SIG-M5 (cell line): ENCODE measurements at places on chromosomes 2 and 18.

GRCh38 chr18:11259469-11260150 is 110.2 kb upstream of the PIEZO2 start:
- DNase-seq: no peak

- DNase-seq: no peak
Measured at GRCh38 chr18:6921571-6921970, 192.1 kb downstream of the ARHGAP28 start.

DNA sequence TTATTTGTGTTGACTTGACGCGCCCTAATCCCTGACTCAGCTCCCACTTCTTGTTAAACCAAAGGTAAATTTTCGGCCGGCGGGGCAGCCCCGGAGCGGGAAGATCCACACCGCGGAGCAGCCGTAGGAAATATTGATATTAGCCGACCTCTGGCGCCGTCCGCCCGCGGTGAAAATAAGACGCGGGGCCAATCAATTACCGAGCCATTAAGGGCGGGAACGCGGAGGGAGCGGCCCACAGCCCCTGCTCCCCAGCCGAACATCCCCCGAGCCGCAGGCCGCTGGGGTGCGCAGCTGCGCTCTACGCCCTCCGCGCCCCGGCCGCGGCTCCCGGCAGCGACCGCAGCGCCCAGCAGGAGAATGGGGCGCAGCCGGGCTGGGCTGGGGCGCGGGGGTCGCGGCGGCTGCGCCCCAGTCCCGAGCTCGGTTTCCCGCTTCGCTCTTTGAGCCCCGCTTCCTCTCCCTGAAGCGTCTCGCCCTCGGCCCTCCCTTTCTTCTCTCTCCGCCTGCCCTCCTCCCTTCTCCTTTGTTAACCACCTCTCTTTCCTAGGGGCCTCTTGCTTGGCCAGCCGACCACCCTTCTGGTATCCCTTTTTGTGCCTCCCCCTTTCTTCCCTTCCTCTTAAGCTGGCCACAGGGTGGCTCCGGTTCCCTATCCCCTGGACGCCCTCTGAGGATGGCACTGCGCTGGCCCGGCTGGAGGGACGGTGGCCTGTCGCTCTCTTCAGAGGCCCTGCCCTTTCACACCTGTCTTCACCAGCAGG is 40.9 kb downstream of the CELF4 start:
- no peak for DNase-seq

DNA sequence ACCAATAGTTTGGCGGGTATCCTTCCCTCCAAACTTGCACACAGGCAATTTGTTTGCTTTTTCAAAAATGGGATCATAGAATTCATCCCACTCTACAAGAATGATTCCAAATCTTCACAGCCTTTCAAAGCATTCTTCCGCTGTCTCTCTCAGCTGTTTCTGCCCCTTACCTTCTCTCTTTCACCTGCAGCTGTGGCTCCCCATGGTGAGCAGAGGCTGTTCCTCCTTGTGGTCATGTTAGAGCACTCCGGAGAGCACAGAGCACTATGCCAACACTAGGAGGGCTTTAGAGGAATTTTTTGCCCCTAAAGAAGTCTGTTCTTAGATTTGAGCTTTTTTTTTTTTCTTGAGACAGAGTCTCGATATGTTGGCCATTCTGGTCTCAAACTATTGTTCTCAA is 30.4 kb downstream of the MTHFD2 start:
- DNase-seq: no peak

DNA sequence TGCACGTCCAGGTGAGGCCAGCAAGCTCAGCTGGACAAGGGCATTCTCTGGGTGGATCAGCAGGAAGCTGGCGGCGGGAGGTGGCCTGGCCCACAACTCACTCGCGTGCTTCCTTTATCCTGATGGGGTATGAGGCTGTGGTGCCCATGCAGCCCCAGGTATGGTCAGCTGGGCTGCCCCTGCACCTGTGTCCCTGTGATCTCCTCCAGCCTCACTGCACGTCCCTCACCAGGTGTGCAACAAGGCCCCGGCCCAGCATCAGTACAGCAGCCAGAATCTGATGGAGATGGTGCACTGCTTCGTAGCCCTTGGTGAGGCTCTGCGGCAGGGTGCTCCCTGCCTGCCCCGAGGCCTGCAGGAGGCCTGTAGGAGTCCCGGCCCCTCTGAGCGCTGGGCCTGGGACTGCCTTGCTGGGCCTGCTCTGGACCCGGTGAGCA is 17.6 kb downstream of the MROH2A start:
- no peak for DNase-seq

- no peak for DNase-seq
Measured at GRCh38 chr2:233410196-233410760, 56.0 kb downstream of the DGKD start.

GRCh38 chr2:165456027-165456426 is 13.5 kb upstream of the CSRNP3 start:
- no peak for DNase-seq

GRCh38 chr2:203242518-203242917 is 3.7 kb downstream of the CYP20A1 start:
- no peak for DNase-seq

DNA sequence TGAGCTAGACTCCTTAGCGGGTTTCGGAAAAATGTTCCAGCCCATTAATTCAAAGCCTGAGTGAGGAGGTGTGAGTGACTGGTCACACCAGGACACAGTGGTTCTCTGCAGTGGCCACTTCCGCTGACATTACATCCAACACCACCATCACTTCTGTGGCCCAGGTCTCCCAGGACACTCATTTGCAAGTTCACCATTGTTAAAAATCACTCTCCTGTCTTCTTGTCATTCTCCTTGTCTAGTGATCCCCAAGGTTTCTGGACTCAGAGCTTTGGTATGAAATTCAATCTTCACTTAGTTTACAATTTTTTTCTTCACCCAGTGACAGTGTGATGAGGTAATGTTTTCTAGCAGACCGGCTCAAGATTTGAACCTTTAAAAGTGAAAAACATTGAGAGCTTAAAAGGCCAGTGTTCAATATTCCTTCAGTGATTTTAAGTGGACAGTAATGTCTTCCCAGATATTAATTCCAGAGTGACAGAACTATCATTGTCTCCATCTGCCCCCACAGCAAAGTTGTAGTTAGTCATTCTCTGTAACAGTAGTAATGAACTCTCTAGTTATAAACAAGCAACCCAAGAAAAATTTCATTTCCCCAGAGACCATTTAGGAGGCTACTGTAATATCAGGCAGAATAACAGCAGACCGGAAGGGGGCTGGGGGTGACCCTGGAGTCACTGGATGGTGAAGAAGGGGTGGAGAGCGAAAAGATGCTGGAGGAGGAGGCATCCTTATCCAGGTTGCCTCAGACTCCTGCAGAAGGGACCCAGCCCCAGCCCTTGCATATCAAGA is 164.9 kb downstream of the GFPT1 start:
- no peak for DNase-seq

- DNase-seq: no peak
Measured at GRCh38 chr2:217614096-217614495, 388.7 kb downstream of the TNS1 start.

DNA sequence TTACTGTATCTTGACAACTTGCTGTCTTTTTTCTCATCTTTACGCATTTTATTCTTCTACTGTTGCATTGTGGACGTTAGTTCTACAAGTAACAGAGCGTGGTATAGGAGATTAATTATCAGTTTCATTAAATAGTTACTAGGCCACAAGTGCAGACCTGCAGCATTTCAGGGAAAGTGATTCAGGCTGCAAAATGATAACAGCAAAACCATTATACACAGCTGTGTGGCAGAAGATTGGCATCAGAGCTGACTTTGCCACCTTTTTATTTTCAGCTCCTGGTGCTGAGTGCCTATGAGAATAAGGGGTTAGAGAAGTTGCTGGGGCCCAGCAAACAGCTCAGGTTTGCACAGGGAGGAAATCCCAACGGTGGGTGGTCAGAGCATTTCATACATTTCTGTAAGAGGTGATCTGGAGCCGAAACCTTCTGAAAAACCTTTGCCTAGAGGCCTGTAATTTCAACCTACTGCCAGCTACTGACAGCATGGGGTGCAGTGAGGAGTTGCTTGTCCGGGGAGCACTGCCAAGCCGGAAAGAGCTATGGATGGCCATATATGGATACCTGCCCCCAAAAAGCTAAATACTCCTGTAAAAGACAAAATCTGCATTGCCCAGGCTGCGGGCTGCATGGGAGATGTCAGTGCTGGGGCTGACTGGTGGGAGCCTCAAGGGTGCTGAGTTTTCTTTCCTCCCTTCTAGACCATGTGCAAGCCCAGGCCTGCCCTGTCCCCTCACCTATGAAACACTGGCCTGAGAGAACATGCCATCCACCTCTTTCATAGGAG is 2.7 kb upstream of the CCBE1 start:
- no peak for DNase-seq

- DNase-seq: no peak
Measured at GRCh38 chr18:59606193-59607077, 90.8 kb downstream of the CCBE1 start.

DNA sequence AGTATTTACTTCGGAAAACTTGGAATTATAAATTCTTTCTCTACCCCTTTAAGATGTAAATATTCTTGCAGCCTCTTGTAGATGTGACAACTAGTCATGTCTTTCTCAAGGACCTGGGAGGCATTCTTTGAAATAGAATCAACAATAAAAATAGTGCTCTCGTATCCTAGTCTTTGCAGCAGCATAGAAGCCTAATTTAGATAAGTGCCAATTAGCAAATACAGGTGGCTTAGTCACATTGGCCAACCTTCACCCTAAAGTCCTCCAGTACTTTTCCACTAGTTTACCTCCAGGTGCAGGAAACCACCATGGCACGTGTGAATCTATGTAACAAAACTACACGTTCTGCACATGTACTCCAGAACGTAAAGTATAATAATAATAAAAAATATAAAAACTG is 3.5 kb upstream of the ZSWIM2 start:
- DNase-seq: no peak

DNA sequence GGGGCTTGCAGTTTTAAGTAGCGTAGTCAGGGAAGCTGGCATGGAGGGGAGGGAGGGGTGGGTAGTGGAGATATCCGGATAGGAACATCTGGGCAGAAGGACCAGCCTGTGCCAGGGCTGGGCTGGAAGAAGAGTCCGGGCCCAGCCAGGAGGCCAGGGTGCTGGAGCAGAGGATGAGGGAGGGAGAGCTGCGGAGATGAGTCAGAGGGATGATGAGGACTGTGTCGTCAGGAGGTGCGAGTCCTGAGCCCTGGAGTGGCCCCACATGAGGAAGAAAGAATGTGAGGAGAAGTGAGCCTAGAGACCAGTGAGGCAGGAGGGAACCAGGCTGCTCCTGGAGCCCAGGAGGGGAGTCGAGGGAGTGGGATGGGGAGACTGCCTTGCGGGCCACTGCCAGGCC is 82.4 kb downstream of the CTIF start:
- DNase-seq: no peak

DNA sequence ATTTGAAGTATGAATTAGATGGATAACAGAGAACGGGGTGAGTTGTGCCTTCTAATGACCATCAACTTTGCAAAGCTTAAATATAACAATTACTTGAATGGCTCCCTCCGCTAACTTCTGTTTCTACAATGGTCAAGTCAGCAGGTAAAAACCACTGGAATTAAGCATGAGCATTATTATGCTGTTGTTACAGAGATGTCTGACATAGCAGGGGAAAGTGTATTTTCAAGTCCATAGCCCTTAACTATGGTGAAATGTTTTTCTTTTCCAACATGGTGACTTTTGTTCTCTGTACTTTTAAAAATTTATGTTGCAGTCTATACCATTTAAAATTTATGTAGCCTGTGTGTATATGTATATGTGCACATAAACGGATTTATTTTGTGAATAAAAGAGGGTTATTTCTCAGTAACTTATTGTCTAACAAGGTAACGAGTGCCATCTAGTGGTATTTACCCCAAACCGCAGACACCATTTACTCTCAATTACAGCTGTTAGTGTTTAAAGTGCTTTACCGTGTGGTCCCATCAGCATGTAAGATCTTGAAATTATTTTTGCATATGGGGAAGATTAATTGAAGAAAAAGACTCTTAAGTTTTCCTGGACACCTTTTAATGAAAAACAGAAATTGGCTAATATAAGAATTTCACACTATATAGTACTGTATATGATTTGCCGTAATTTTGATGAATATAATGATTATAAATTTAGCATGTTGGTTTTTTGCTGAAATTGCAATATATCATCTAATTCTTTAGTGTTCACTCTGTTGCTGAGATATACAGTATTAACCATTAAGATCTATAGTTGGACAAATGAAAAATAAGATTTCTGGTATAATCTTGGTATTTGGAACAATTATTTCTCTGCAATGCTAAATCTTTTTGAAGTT is 78.2 kb downstream of the UBE2E3 start:
- no peak for DNase-seq

- no peak for DNase-seq
Measured at GRCh38 chr2:26685989-26686839, 6.3 kb upstream of the KCNK3 start.

DNA sequence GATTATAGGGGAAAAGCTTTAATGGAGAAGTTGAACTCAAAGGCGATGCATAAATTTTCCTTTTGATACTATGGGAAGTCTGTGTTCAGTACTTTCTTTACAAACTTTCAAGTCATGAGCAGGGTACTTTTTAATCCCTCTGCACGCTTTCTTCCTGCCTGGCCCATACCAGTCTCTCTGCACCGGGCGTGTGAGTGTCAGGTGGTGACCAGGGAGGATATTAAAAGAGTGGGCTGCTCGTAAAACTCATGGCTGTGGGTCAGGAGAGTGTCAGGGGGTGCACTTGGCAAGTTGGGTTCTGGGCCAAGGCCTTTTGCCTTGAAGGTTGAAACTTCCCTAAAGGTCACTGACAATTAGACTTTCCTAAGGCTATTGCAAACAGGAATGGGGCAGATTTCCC is 367.8 kb downstream of the GPD2 start:
- DNase-seq: no peak
